ENCODE measurements at places on chromosomes 4 and X.

GRCh38 chr4:126899331-126899801 lies 733.4 kb upstream of the INTU start:
- DNase-seq, result no peak

DNA sequence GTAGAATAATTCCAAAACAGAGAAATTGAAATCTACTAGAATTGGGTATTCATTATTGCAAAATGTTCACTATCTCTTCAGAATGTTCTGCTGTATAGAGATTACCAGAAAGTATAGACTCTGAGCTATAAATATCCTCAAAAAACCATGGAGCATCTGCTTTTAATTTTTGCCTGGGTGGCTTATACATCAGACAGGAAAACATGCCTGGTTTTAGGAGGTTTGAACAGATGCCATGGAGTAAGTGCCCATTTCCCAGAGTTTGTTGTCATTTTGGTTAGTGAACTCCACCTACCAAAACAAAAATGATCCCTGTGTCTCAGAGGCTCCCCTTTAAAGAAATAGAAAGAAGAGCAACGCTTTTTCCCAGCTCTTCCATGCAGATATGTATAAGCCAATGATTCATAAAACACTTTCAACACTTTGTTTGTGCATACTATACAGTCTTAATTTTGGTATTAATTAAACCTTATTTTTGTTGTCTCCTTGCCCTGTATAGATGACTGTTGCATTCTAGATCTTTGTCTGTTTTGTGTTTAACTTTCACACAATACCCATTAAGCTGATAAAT lies 68.7 kb downstream of the MEPE start:
- no peak for DNase-seq

DNA sequence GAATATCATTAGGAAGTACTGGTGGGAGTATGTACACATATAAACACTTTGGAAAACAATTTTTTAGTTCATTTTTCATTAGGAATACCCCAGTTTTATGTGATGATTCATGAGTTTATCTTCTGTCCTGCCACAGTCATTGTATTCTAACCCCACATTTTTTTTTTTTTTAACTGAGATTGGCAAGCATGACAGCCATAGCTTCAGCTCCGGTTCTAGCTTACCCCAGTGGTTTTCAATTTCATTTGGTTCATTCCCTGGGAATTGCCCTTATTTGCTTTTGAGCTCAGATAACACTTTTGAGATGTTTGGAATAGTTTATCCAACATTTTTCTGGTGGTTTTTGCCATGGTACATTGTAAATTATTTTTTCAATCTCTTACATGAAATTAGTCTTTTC lies 21.0 kb upstream of the FMR1 start:
- DNase-seq, result no peak

DNA sequence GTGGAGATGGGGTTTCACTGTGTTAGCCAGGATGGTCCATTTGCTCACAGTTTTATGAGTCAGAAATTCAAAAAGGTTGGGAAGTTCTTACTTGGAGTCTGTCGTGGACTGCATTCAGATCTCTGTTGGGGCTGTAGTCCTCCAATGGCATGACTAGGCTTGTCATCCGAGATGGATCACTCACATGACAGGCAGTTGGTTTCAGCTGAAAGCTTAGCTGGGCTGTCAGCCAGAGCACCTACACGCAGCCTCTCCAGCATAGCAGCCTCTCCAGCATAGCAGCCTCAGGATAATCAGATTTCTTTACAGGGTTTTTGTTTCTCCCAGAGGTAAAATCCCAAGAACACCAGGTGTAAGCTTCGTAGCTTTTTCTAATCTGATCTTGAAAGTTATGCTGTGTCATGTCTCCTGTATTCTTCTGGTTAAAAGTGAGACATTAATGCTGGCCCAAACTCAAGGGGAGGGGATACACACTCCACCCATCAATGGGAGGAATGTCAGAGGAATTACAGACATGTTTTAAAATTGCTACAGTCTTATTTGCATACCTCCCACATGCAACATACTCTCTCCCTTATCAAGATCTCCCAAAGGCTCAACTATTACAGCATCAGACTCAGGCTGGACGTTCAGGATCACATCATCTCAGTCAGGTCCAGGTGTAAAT lies 31.6 kb upstream of the SOD3 start:
- no peak for DNase-seq

GRCh38 chr4:16705341-16705740 lies 193.1 kb downstream of the LDB2 start:
- DNase-seq, result no peak
